PC-3 (cell line): ENCODE measurements at places on chromosomes 3 and 15. TPM values are rescaled to one million over a fixed set of nuclear protein-coding genes. Genes with fewer than 3 reads are reported as not detected.
A peak's percentile ranks its signal among the peaks of the same experiment; 100 is the strongest.

Gene DUOX1
- total RNA-seq: 0.29 TPM in 1 of 2 replicates, not detected in the other

- peak; percentile 27 for DNase-seq
- H3K27me3 ChIP-seq: no peaks in the 10 kb centered on the region
- no peak overlapping the region for H3K27ac ChIP-seq
Observed at GRCh38 chr3:60055765-60056164, 1005.9 kb upstream of the CFAP20DC start.

DNA sequence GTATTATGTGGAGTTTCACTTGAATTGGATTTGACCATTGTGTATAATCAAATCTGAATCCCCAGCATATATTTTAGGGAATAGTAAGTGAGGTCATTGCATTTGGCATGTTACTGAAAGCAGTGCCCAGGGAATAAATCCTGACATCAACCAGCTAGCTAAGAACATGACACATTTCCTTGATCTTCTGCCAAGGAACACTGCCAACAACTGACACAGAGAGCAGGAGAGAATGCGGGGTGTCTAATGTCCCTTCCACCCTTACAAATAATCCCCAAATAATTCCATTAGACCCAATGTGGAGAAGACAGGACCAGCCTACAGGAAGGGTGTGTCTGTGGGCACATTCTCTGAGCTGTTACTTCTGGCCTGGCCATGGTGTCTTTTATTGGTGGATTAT is 30.6 kb upstream of the UBE3A start:
- H3K36me3 ChIP-seq: no peaks in the 10 kb centered on the region
- H3K27ac ChIP-seq: no peak overlapping the region
- H3K4me3 ChIP-seq: no peak overlapping the region
- peaks cover 6% of the 10 kb centered on the region; the same call in 1 of the 2 replicates for H3K4me1 ChIP-seq

DNA sequence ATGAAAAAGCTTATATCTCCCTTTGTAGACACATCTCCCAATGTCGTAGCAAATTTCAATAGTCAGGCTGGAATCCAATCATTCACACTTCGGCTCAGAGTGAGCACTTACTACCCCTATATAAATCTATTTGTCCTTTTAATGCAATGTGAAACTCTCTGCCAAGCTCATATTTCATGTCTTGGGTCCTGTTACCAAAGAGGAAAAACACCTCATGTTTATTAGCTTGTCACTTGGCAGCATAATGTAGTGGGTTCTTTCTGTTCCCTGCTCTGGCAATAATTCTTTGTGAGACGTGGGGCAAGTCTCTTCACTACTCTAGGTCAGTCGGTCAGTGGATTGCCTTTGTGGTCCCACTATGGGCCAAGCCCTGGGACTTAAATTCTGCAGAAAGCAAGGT is 107.1 kb downstream of the SRGAP3 start:
- H3K4me1 ChIP-seq: peaks cover 13% of the 10 kb centered on the region
- H3K27ac ChIP-seq: no peak overlapping the region
- H3K36me3 ChIP-seq: no peaks in the 10 kb centered on the region
- peak; percentile 62 for DNase-seq
- H3K4me3 ChIP-seq: no peak overlapping the region

Gene ZNF80
- not detected in 2 replicates for total RNA-seq

Gene CEMIP
- total RNA-seq: 3.1 and 4.0 TPM in 2 replicates

- H3K4me1 ChIP-seq: no peaks in the 10 kb centered on the region
- H3K27ac ChIP-seq: no peak overlapping the region
- peaks cover 36% of the 10 kb centered on the region for H3K27me3 ChIP-seq
- H3K4me3 ChIP-seq: no peak overlapping the region
Observed at GRCh38 chr3:42306499-42306898, 40.5 kb upstream of the CCK start.

Gene RLBP1
- not detected in 2 replicates for total RNA-seq

Gene MCTP2
- 6.2 and 9.8 TPM in 2 replicates for total RNA-seq

Gene TMCO5A
- total RNA-seq: not detected in 2 replicates

Gene TP63
- 0.23 and 0.29 TPM in 2 replicates for total RNA-seq

- H3K4me3 ChIP-seq: no peak overlapping the region
- H3K36me3 ChIP-seq: no peaks in the 10 kb centered on the region
- DNase-seq: no peak
- no peaks in the 10 kb centered on the region for H3K4me1 ChIP-seq
Observed at GRCh38 chr3:177102553-177102952, 94.7 kb downstream of the TBL1XR1 start.

DNA sequence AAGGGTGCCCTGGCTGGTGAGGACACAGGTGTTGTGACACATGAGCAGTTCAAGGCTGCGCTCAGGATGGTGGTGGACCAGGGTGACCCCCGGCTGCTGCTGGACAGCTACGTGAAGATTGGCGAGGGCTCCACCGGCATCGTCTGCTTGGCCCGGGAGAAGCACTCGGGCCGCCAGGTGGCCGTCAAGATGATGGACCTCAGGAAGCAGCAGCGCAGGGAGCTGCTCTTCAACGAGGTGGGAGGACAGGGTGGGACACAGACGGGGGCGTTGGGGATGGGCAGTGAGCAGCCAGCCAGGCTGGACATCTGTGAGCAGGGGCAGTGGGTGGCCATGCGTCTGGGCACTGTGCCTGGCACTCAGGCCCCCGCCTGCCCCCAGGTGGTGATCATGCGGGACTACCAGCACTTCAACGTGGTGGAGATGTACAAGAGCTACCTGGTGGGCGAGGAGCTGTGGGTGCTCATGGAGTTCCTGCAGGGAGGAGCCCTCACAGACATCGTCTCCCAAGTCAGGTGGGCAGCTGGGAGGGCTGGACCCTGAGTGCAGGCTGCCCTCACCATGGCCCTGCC is 10.3 kb downstream of the ANKRD63 start:
- DNase-seq: peak; percentile 36
- H3K36me3 ChIP-seq: peaks cover 9% of the 10 kb centered on the region
- H3K27ac ChIP-seq: no peak overlapping the region

DNA sequence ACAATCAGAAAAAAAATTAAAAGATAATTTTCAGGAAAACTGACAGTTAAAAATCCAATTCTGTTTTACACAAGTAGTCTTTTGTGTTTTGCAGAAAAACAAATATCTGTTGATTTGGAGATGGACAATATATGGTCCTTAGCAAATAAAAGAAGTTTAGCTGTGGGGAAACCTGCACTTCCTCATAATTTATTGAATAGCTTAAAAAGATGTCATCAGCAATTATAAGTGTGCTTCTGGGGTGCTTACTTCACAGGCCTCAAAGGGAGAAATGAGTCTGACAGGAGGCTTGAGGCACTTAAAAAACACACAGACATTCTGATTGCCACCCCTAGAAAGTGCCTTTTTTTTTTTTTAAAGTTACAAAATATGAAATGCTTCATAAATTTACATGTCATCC is 31.6 kb upstream of the CERS3 start:
- DNase-seq: no peak
- no peak overlapping the region for H3K27ac ChIP-seq
- H3K36me3 ChIP-seq: no peaks in the 10 kb centered on the region

Gene DVL3
- 50.6 and 56.1 TPM in 2 replicates for total RNA-seq

DNA sequence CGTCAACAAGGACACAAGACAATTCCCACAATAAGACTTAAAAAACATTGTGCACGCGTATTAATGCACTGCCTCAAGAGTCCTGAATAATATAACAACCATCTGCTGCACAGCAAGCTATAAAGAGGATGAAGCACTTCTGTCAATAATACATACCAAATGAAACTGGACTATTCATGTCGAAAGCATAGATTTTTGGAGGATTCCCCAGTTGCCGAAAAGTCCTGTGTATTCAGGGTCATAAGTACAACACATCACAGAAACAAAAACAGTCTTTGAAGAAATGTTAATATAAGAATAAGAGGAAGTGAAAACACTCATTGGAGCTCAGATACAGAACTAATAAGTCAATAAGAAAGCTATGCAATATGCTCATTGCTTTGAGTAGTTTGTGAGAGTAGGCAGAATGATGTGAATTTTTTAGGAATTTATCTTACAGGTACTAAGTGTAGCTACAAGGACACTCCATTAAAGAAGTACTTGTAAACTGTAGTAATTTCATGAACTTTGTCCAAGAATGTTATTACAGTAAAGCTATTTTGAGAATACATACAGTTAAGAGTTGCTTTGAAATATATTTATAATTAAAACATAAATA is 31.6 kb downstream of the CBLB start:
- H3K4me1 ChIP-seq: peaks cover 30% of the 10 kb centered on the region
- peak overlapping the region; percentile 65 for H3K27ac ChIP-seq
- no peak overlapping the region for H3K4me3 ChIP-seq
- H3K27me3 ChIP-seq: no peaks in the 10 kb centered on the region
- no peak for DNase-seq

GRCh38 chr3:153399636-153400035 is 237.6 kb downstream of the RAP2B start:
- H3K36me3 ChIP-seq: no peaks in the 10 kb centered on the region
- H3K27ac ChIP-seq: no peak overlapping the region
- H3K27me3 ChIP-seq: no peaks in the 10 kb centered on the region
- no peak overlapping the region for H3K4me3 ChIP-seq
- DNase-seq: no peak

Gene TOMM70
- 85.3 and 91.7 TPM in 2 replicates for total RNA-seq

GRCh38 chr3:134205451-134205850 is 45.2 kb downstream of the RYK start:
- no peak overlapping the region for H3K4me3 ChIP-seq
- H3K27me3 ChIP-seq: no peaks in the 10 kb centered on the region
- H3K27ac ChIP-seq: no peak overlapping the region
- DNase-seq: no peak
- peaks cover 27% of the 10 kb centered on the region for H3K36me3 ChIP-seq

GRCh38 chr3:189967254-189967865 is 153.3 kb downstream of the P3H2 start:
- H3K36me3 ChIP-seq: no peaks in the 10 kb centered on the region
- no peaks in the 10 kb centered on the region for H3K27me3 ChIP-seq
- DNase-seq: peak; percentile 85
- no peak overlapping the region for H3K27ac ChIP-seq
- H3K4me3 ChIP-seq: no peak overlapping the region

Gene CTDSPL
- total RNA-seq: 6.1 and 11.7 TPM in 2 replicates

GRCh38 chr15:73584699-73585420 is 48.3 kb downstream of the NPTN start:
- H3K36me3 ChIP-seq: peaks cover 44% of the 10 kb centered on the region
- no peak overlapping the region for H3K27ac ChIP-seq
- H3K27me3 ChIP-seq: no peaks in the 10 kb centered on the region
- no peaks in the 10 kb centered on the region for H3K4me1 ChIP-seq
- H3K4me3 ChIP-seq: no peak overlapping the region

- H3K4me1 ChIP-seq: peaks cover 7% of the 10 kb centered on the region
- no peaks in the 10 kb centered on the region for H3K27me3 ChIP-seq
- DNase-seq: no peak
- peaks cover 36% of the 10 kb centered on the region for H3K36me3 ChIP-seq
Observed at GRCh38 chr3:150627557-150627956, 24.4 kb downstream of the SELENOT start.

- no peaks in the 10 kb centered on the region for H3K36me3 ChIP-seq
- DNase-seq: no peak
- H3K4me1 ChIP-seq: peaks cover 16% of the 10 kb centered on the region
- no peaks in the 10 kb centered on the region for H3K27me3 ChIP-seq
Observed at GRCh38 chr15:65868546-65869125, 655 bp upstream of the RAB11A start.

Gene CEP19
- total RNA-seq: 2.6 and 3.2 TPM in 2 replicates

DNA sequence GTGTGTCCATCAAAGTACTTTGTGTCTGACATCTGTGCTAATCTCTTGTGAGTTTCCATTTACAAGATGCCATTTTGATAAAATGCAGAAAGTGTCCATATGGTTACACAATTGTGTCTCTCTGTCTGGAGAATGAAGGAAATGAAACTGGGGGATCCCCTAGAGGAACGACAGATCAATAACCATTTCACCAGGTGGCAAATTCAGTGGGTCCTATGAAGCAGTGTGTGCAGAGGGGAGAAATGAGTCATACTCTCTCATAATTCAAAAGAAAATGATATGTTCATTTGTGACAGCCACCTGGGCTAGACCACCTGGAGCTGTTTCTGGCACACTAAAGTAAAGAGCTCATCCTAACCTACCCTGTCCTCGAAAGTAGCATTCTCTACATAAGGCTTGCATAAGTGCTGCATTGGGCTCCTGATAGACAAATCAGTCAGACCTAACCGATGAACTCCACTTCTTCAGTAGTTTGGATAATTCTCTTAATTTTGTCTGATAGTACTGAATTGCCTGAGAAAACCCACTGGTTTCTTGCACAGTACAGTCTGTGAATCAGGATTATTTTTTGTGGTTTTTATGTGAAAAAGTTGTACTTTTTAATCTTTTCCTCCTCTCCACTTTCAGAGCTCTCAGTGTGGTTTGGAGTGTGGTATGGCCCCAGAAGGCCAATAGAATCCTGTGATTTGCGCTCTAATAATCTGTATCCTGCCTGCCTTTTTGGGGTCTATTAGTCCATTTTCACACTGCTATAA is 10.3 kb upstream of the CD47 start:
- H3K27me3 ChIP-seq: no peaks in the 10 kb centered on the region
- DNase-seq: no peak
- H3K4me3 ChIP-seq: no peak overlapping the region
- peaks cover 28% of the 10 kb centered on the region for H3K4me1 ChIP-seq

Gene SNX22
- total RNA-seq: 0.77 TPM in 1 of 2 replicates, not detected in the other
